ENCODE measurements at places on chromosomes 11 and 22. TPM values are rescaled to one million over a fixed set of nuclear protein-coding genes. Genes with fewer than 3 reads are reported as not detected.
A peak's percentile ranks its signal among the peaks of the same experiment; 100 is the strongest.

Gene ALX4
- not detected for total RNA-seq

- DNase-seq, result no peak
Observed at GRCh38 chr22:37726241-37726887, 29.5 kb downstream of the TRIOBP start.

- DNase-seq, result no peak
Observed at GRCh38 chr22:17675584-17675983, 37.0 kb downstream of the BCL2L13 start.

DNA sequence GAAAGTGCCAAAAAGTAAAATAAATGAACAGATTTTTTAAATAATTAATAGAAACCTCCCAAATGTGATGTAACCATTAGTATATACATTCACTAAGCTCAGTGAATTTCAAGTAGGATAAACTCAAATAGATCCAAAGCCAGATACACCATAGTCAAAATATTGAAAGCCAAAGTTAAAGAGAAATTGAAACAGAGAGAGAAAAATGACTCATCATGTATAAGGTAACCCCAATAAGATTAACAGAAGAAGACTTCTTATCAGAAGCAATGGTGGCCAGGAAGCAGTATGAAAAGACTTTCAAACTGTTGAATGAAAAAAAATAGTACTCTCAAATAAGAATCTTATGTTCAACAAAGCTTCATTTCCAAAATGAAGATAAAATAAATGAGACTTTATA is 70.5 kb downstream of the LUZP2 start:
- DNase-seq, result no peak

DNA sequence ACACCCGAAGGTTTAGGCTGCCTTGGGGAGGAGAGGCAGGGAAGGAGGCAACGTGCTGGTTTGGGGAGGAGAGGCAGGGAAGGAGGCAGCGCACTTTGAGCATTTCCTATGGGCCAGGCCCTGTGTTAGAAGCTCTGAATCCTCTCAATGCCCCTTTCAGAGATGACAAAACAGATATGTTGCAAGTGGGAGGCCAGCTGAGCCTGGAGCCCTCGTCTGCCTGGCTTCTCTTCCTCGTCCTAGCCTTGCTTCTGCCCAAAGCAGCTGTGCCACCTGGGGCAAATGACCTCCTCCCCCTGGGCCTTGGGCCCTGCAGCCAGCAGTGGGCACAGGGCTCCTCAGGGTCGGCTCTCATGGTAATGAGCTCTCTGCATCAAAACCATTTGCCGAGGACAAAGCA is 15.3 kb upstream of the LRRC32 start:
- DNase-seq, result no peak

GRCh38 chr11:88355887-88356286 is 18.4 kb upstream of the CTSC start:
- no peak for DNase-seq

- DNase-seq, result peak; percentile 52
Observed at GRCh38 chr11:96215110-96215782, 127.7 kb downstream of the MAML2 start.

GRCh38 chr22:30776476-30776875 is 81.8 kb downstream of the OSBP2 start:
- no peak for DNase-seq

Gene CHADL
- total RNA-seq, result 0.87 TPM

- no peak for DNase-seq
Observed at GRCh38 chr11:65424205-65425104, 1.9 kb downstream of the NEAT1 start.

DNA sequence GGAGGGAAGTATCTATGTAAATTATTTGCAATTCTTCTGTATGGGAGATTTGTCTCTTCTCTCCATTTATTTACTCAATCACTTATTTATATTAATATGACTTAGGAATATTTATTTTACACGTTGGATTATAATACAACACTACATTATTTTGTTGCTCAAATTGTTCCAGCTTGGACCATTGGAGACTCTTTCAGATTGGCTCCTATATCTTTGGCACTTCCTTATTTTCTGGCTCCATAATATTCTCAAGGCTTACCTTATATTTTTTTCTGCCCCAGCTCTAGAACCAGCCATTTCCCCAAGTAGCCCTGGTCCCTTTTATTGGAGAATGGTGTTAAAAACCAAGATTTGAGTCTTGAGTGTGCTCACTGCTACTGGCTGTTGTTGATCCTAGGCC is 101.9 kb downstream of the LRRC32 start:
- DNase-seq, result no peak

GRCh38 chr11:27786864-27787263 is 86.6 kb upstream of the BDNF start:
- no peak for DNase-seq
